ENCODE measurements at places on chromosomes 4 and X. TPM values are rescaled to one million over a fixed set of nuclear protein-coding genes. Genes with fewer than 3 reads are reported as not detected.

Gene PCSK1N
- total RNA-seq: 1.5 TPM

Gene CT45A3
- 0.20 TPM for total RNA-seq

Gene CABS1
- not detected for total RNA-seq

GRCh38 chr4:7383266-7383665 is 51.5 kb downstream of the PSAPL1 start:
- H3K36me3 ChIP-seq: no peaks in the 10 kb centered on the region
- H3K4me1 ChIP-seq: peaks cover 8% of the 10 kb centered on the region
- no peak overlapping the region for H3K27ac ChIP-seq
- no peaks in the 10 kb centered on the region for H3K27me3 ChIP-seq
- no peak overlapping the region for H3K4me3 ChIP-seq

DNA sequence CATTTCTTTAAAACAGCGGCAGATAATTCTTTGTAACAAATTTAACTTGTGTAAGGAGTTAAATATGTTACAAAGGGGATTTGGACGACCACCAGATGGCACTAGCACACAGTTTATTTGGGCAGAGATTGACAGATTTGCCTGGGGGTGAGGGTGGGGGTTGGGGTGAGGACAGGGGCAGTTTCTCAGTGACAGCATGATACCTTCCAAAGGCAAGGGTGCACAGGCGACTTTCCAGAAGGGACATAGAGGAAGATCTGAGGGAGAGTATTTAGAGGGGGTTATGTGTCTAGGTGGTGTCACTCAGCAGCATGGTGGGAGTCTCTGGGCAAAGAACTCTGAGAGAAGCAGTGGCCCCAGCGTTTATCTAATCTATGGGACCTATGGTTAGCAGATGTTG is 9.6 kb upstream of the TMA16 start:
- H3K27me3 ChIP-seq: no peaks in the 10 kb centered on the region
- H3K4me3 ChIP-seq: no peak overlapping the region
- no peak for DNase-seq
- H3K36me3 ChIP-seq: no peaks in the 10 kb centered on the region
- no peak overlapping the region for H3K27ac ChIP-seq

- peak overlapping the region; percentile 50 for H3K4me3 ChIP-seq
- peaks cover 8% of the 10 kb centered on the region for H3K4me1 ChIP-seq
- peak overlapping the region; percentile 94 for H3K27ac ChIP-seq
- no peaks in the 10 kb centered on the region for H3K27me3 ChIP-seq
- no peak for DNase-seq
Observed at GRCh38 chr4:153223930-153224329, 19.7 kb downstream of the TRIM2 start.

DNA sequence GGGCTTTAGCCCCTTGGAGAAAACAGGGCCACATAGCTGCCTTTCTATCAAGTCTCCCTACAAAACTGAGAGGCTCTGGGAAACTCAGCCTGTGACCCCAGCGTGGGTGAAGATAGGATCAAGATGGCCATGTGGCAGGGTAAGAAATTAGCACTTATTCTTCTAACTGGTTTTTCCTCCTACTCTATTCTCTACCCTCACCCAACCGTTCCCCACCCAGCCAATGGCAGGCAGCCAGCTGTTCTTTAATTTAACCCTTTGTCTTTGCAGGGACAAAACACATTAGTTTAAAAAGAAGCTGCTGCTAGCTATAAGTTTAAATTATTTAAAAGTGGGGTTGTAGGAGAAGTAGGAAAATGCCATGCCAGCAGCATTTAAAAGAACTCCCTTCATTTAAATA is 2.8 kb downstream of the CLCN5 start:
- H3K4me1 ChIP-seq: peaks cover 2% of the 10 kb centered on the region
- no peaks in the 10 kb centered on the region for H3K36me3 ChIP-seq
- no peak overlapping the region for H3K27ac ChIP-seq
- no peak for DNase-seq
- H3K27me3 ChIP-seq: no peaks in the 10 kb centered on the region

DNA sequence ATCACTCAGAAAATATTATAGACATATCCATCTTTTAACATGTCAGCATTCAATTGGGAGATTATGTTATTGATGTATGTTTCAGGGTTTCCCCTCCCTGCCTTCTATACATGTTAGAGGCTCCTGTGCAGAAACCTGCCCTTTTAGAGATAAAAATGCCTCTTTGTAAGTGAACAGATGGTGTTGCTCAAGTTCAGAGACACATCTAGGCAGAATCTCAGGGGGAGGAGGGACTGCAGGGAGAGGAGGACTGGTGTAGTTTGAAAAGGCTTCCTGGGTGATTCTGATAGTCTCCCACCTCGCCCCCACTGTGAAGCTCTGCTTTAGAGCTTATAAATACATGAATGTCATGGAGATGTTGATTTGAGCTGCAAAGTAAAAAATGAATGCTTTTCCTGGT is 12.0 kb upstream of the UNC5C start:
- no peaks in the 10 kb centered on the region for H3K27me3 ChIP-seq
- no peaks in the 10 kb centered on the region for H3K4me1 ChIP-seq
- H3K4me3 ChIP-seq: no peak overlapping the region
- no peaks in the 10 kb centered on the region for H3K36me3 ChIP-seq

GRCh38 chrX:103151799-103152198 is 58.9 kb upstream of the NXF3 start:
- no peak overlapping the region for H3K4me3 ChIP-seq
- no peaks in the 10 kb centered on the region for H3K27me3 ChIP-seq
- no peak overlapping the region for H3K27ac ChIP-seq
- H3K36me3 ChIP-seq: no peaks in the 10 kb centered on the region
- no peak for DNase-seq
- no peaks in the 10 kb centered on the region for H3K4me1 ChIP-seq

DNA sequence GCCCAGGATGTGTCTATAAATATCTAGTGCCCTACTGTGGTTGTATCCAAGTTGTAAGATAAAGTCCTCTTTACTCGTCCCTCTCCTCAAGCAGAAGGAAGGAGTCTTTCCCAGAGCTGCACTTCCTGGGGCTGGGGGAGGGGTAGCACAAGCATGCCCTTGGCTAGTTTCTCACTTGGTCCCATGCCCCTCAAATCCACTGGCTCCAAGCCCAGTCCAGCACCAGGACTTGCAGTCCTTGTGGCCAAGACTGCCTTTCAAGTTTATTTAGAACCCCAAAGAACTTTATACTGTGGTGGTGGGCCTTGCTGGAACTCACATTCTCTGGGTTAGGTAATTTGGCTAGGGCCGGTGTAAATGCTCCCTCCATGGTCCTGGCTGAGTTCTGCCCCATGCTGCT is 43.2 kb upstream of the SLC10A4 start:
- H3K4me1 ChIP-seq: no peaks in the 10 kb centered on the region
- no peak overlapping the region for H3K27ac ChIP-seq
- no peak for DNase-seq
- no peak overlapping the region for H3K4me3 ChIP-seq

GRCh38 chr4:16467061-16467460 is 240.8 kb upstream of the TAPT1 start:
- no peak overlapping the region for H3K4me3 ChIP-seq
- no peaks in the 10 kb centered on the region for H3K4me1 ChIP-seq

GRCh38 chr4:107774681-107775080 is 50.1 kb upstream of the SGMS2 start:
- no peak overlapping the region for H3K4me3 ChIP-seq
- no peak for DNase-seq
- H3K27me3 ChIP-seq: no peaks in the 10 kb centered on the region
- H3K36me3 ChIP-seq: no peaks in the 10 kb centered on the region

- no peak overlapping the region for H3K27ac ChIP-seq
- DNase-seq: no peak
- H3K4me3 ChIP-seq: no peak overlapping the region
- H3K4me1 ChIP-seq: no peaks in the 10 kb centered on the region
- H3K27me3 ChIP-seq: no peaks in the 10 kb centered on the region
Observed at GRCh38 chr4:101393256-101393655, 45.9 kb upstream of the PPP3CA start.

DNA sequence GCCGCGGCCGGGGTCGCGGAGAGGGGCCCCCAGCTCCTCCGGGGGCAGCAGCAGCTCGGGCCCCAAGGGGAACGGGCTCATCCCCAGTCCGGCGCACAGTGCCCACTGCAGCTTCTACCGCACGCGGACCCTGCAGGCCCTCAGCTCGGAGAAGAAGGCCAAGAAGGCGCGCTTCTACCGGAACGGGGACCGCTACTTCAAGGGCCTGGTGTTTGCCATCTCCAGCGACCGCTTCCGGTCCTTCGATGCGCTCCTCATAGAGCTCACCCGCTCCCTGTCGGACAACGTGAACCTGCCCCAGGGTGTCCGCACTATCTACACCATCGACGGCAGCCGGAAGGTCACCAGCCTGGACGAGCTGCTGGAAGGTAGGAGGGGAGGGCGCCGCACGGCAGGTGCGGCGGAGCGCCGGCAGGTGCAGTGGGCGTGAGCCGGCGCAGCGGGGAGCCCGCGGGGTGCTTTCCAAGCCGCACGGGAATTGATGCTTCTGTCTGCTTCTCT is 886 bp downstream of the DCLK2 start:
- H3K27me3 ChIP-seq: no peaks in the 10 kb centered on the region
- H3K4me1 ChIP-seq: peaks cover 4% of the 10 kb centered on the region
- peak overlapping the region; percentile 57 for H3K4me3 ChIP-seq
- H3K36me3 ChIP-seq: no peaks in the 10 kb centered on the region
- H3K27ac ChIP-seq: peak overlapping the region; percentile 83

DNA sequence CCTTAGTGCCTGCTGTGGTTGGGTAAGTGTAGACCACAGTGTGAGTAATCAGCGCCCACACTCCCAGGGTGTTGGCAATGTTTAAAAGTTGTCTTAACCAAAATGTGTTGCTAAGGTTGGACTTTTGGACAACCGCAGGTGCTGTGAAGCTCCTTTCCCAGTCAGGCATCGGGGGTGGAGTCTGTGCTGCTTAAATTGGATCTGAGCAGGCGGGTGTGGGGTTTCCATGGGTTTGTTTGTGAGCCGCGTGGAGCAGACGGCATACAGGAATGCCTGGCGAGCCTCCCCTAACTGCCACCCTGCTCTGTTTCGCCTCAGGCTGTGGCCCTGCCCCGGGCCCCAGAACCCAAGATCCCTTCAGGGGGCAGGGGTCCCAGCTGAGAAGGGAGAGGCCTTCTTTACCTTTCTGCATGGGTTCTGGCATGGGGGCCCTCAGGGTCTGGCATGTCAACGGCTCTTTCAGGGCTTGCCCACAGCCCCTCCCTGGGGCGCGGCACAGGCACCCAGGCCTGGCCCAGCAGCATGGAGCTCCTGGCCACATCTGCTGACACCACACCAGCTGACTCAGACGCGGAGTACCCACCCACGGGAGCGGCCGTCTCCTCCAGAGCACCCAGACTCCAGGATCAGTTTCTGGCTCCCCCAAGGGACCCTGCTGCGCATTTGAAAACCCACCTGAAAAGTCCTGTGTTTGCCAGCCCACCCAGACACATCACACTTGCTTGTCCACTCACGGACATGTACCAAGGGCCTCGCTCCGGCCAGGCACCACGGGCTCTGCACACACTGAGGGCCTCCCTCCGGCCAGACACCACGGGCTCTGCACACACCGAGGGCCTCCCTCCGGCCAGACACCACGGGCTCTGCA is 5.1 kb upstream of the SPON2 start:
- H3K4me1 ChIP-seq: peaks cover 10% of the 10 kb centered on the region
- no peaks in the 10 kb centered on the region for H3K27me3 ChIP-seq
- no peaks in the 10 kb centered on the region for H3K36me3 ChIP-seq
- H3K4me3 ChIP-seq: no peak overlapping the region
- H3K27ac ChIP-seq: no peak overlapping the region

DNA sequence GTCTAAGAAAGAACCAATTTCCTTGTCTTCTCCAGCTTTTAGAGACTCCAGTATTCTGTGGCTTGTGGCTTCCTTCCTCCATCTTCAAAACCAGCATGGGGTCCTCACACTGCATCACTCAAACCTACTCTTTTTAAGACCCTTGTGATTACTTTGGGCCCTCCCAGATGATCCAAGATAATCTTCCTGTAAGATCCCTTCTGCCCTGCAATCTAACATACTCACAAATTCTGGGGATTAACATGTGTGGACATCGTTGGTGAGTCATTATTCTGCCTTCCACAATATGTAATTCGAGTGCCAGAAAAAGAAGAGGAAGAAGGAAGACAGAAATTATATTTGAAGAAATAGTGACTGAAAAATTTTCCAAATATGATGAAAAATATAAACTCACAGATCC is 47.9 kb downstream of the BEND4 start:
- H3K27me3 ChIP-seq: no peaks in the 10 kb centered on the region
- no peak overlapping the region for H3K27ac ChIP-seq
- H3K36me3 ChIP-seq: no peaks in the 10 kb centered on the region
- DNase-seq: no peak
- H3K4me3 ChIP-seq: no peak overlapping the region

DNA sequence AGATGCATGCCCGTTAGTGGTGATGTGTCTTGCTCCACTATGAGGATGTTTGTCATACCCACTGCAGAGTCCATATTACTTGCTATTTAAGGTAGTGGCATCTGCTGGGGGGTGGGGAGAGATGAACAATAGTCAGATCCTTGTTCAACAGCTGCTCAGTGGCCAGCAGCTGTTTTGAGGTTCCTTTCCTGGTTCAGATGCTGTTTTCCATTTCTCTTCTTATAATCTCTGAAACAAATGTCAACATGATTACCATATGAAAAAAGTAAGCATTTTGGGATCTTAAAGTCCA is 1567.9 kb upstream of the TENM3 start:
- no peaks in the 10 kb centered on the region for H3K36me3 ChIP-seq
- DNase-seq: no peak
- H3K27ac ChIP-seq: no peak overlapping the region
- no peaks in the 10 kb centered on the region for H3K27me3 ChIP-seq
- no peak overlapping the region for H3K4me3 ChIP-seq

DNA sequence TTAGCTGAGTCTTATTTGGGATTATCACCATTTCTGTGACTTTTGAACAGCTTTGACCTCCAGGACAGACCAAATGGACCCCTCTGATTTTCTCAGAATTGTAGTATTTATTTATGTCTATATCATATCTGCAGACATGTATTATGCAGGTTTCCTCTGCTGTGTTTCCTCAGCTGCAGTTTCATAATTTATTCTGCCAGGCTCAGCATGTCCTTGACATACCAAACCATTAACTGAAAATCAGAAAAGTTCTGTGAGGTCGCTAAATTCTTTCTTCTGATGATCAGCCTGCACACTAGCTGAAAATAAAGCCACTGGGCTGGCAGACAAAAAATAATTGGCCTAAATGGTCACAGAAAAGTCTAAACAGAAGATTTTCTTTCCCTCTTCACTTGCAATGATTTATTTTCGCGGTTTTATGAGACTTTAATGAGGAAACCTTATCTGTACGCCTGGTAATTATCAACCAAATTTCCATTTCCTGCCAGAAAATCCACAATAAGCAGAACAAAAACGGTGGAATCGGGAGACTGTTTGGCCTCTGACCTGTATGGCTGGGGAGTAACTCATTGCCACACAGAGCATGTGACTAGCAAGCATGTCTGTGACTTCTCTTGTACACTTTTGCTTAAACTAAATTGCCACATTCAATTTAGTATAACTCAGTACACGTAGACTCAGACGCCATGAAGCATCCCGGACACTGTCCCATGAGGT is 150.9 kb downstream of the ENPP6 start:
- H3K27me3 ChIP-seq: no peaks in the 10 kb centered on the region
- no peaks in the 10 kb centered on the region for H3K36me3 ChIP-seq
- DNase-seq: no peak
- no peak overlapping the region for H3K4me3 ChIP-seq

- no peak overlapping the region for H3K4me3 ChIP-seq
- no peaks in the 10 kb centered on the region for H3K27me3 ChIP-seq
- peak overlapping the region; percentile 46 for H3K27ac ChIP-seq
- no peaks in the 10 kb centered on the region for H3K36me3 ChIP-seq
Observed at GRCh38 chr4:139934708-139935195, 219.2 kb downstream of the MAML3 start.
